ENCODE measurements at places on chromosomes 5 and 9.

GRCh38 chr9:136044971-136045594, 50.0 kb downstream of the NACC2 start:
- DNase-seq: peak; percentile 2

DNA sequence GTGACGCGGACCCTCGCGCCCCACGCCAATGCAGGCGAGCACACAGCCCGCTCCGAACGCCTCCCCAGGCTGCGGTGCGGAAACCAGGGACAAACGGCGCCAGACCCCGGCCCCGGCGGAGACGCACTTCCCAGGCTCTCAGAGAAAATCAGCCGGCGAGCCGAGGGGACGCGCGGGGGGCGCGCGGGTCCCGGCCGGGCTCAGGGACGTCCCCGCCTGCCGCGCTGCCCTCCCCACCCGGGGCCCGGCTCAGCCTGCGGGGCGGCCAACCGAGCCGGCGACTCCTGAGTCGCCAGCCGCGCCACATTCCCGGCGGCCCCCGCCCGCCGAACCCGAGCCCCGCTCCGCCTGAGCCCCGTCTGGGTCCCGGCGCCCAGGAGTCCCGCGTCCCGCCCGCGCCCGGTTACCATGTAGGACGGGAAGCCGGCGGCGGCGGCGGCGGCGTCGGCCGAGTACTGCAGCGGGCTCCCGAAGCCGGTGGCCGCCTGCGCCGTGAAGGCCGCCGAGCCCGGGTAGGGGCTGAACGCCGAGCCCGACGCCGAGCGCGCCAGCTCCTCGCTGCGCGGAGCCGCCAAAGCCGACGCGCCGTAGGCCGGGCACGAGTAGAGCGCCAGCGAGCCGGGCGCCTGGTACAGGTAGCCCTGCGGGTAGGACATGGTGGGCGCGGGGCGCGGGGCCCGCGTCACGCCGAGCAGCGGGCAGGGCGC, 566 bp downstream of the IRX2 start:
- DNase-seq: peak; percentile 62

GRCh38 chr5:73351593-73351992, 97.0 kb downstream of the FOXD1 start:
- DNase-seq: no peak

- no peak for DNase-seq
These were observed 20.8 kb downstream of the OR1L3 start for GRCh38 chr9:122695696-122696095.

- DNase-seq: peak; percentile 76
These were observed 11.3 kb downstream of the TMEM250 start for GRCh38 chr9:136107155-136107952.

DNA sequence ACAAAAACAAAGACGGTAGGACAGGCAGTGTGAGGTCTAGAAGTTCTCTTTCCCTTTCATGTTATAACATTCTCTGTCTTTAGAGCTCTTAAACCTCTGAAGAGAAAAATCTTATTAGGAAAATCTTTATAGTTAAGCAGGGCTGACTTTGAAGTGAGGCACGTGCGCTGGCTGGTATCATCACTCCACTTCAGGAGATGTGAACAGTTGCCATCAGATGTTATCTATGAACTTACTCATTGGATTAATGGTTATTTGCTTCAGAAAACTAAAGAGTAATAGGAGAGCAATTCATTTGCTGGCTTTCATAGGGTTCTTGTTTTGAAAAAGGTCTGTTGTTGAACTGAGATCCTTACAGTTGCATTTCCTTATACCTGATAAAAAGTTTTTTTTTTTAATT, 25.7 kb downstream of the LRRTM2 start:
- no peak for DNase-seq

DNA sequence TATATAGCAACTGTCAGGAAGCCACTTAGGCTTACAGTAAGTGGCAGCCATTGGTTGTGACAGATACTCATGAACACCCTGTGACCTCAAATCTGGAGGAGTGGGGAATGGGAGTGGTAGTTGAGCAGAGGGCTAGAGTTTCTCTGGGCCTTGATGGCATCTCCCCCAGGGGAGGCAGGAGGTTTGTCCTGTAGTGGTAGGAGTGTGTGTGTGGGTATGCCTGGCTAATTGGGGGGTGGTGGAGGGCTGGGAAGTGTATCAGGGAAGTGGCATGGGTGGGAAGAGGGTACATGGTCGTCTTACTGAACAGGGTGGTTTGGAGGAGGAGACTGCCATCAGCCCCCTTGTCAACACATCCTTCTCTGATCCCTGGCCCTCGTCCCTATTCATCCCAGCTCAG, 71.5 kb downstream of the PSD2 start:
- DNase-seq: no peak

GRCh38 chr9:110922145-110922544, 116.1 kb downstream of the LPAR1 start:
- DNase-seq: no peak

GRCh38 chr5:163005949-163006348, 431.4 kb upstream of the CCNG1 start:
- no peak for DNase-seq

GRCh38 chr5:138653502-138653901, 78.3 kb upstream of the HSPA9 start:
- DNase-seq: peak; percentile 51

GRCh38 chr5:50953290-50953689, 286.9 kb downstream of the PARP8 start:
- no peak for DNase-seq

DNA sequence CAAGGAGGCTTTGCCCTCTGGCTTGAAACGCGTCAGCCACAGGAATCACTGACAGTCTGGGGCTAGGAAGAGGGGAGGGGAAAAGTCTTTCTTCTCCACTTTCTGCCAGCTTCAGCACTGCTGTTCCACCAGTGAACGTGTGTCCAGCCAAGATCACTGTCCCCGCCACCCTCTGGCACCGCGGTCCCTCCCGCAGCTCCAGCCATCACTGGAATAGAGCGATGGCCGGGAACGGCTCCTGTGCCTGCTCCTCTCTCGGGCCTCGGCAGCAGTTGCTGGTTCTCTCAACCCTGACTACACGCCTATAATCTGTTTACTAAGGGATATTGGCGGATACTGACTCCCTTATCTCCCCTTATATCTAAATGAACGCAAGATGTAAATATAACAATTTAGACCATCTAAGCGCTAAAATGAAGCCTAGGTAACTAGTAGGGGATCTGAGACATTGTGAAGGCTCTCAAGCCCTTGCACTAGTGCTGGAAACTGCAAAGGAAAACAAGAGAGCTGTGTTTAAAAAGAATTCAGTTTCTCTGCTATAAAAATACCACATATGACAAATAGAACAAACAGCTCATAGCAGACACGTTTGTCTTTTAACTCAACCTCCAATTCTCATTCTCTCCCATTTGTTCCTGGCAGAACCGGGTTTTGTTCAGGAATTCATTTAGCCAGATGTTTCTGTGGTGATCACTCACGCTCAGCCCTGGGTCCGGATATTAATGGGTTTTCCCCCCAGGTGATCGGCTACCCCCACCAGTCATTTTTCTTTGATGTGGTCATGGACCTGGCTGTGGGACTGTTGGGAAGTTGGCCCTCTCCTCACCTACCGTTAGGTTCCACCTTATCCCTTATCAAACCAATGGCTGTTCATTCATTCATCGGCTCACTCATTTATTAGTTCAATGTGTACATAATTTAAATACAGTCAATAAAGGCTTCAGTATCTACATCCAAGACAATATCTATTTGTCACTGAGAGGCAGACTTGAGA, 149.8 kb downstream of the MED10 start:
- no peak for DNase-seq

DNA sequence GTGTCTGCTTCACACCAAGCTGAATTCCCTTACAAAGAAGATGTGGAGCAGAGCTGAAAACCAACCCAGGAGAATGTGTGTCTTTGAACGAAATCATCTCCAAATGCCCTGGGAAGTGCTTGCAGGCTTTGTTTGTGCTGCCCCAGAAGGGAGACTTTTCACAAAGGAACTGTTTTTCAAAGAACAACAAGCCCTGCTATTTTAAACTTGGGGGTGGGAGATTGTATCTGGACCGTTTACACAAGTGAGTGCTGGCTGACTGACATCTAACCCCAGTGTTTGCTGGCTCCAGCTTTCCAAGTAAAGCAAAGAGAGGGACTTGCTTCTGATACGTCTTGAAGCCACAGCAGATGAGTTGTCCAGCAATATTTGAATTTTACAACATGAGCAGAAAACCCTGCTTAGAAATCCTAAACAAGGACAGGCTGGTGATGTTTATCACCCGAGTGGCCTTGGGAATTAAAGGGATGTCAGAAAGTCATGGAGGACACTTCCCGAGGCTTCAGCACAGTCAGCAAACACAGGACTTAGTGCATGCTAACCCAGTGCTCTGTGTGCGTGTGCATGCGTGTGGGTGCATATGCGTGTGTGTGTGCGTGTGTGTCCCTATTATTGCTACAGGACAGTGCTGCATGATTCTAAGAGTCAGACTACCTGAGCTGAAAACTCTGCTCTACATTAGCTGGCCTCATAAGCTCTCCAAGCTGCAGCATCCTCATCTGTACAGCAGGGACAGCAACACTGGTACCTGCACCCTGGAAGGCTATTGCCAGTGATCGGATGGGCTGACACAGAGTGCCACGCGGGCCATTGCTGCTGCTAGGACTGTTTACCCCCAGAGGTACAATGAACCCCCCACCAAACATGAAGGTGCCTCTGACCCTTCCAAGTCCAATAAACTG, 1.4 kb downstream of the ADAMTS12 start:
- no peak for DNase-seq

- DNase-seq: peak; percentile 67
These were observed 176.4 kb upstream of the ANKRD55 start for GRCh38 chr5:56409331-56410190.

DNA sequence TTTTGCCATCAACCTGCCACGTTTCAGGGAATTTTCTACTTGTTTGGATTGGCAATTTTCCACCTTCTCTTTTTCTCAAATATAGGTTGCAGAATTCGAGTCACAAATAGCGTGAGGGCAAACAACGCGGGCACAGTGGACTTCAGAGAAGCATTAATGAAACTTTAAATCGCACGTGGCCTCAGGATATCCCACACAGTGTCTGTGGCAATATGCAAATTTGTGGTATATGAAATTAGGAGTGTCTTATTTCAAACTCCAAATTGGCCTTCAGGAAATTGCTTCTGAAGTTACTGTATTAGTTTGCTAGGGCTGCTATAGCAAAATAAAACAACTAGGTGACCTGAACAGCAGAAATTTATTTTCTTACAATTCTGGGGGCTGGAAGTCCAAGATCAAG, 91.2 kb downstream of the MTRR start:
- no peak for DNase-seq

DNA sequence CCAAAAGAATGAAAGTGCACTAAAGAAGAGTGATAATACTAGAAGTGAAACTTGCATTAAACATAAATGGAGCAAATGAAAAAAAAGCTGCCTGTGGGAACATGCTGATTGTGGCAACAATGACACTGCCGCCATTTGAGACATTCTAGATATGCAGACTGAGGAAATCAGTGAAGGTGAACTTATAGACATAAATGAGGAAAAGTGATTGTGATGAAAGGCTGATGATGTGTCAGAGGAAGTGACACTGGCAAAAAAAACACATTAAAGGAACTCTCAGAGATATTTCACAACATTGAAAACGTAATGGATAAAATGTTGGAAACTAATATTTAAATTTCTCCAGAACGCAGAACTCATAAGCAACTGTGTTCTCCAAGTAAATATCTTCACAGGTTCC, 1.2 kb downstream of the ERCC8 start:
- no peak for DNase-seq

DNA sequence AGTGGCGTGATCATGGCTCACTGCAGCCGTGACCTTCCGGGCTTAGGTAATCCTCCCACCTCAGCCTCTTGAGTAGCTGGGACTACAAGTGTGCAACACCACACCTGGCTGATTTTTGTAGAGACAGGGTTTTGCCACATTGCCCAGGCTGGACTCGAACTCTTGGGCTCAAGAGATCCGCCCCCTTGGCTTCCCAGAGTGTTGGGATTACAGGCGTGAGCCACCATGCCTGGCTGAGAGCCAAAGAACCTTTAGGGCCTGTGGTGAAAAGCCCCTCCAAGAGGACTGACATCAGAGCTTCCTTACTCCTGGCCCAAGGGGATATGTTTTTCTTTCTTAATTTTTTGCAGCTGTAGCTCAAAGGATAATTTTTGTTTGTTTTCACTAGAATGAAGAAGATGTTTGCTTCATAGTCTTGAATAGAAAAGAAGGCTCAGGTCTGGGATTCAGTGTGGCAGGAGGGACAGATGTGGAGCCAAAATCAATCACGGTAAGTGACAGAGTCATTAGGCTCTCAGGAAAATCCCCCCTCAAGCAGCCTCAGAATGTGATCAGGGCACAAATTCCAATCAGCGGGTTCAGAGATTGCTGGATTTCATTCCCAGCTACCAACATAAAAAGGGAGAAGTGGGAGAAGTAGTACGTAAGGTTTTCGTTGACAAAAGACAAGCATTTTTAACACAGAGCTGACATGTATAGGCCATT, 77.1 kb downstream of the GOLPH3 start:
- peak; percentile 24 for DNase-seq

GRCh38 chr9:97742545-97742944, 45.4 kb upstream of the XPA start:
- no peak for DNase-seq

DNA sequence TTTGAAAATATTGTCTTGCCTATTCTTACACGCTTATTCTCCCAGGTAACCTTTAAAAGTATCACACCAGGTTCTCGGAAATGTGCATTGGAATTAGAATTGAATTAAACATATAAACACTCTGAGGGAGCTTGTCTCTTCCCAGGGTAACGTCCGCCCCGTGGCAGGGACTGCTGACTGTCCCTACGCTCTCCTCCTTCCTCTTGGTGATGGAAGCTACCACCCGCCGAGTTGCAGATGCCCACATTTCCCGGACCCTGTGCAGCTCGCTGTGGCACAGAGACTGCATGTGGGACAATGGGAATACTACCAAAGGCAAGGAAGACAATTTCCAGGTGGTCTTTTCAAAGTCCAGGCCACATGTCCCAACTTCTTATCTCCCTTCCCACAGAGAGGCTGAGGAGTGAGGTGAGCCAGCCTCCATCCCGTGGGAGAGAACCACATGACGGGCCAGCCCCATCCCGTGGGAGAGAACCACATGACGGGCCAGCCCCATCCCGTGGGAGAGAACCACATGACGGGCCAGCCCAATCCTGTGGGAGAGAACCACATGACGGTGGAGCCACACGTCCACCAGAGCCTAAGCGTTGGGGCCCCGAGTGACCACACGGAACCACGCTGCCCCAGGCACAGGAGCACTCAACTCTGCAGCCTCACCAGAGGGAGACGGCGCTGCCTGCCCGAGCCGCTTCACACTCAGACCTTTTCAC, 249.4 kb upstream of the IRX1 start:
- no peak for DNase-seq

DNA sequence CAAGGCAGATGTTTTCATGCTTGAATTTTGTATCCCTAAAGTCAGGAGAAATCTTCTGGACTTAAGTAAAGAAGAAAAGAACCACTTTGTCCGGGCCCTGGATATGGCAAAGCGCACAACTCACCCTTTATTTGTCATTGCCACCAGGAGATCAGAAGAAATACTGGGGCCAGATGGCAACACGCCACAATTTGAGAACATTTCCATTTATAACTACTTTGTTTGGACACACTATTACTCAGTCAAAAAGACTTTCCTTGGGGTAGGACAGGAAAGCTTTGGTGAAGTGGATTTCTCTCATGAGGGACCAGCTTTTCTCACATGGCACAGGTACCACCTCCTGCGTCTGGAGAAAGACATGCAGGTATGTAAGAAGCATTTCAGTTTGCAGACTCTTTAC, 2.3 kb downstream of the TYRP1 start:
- peak; percentile 26 for DNase-seq
